Adrenal gland (tissue), 19 donors: ENCODE measurements at places on chromosomes 7 and 10. TPM values are rescaled to one million over a fixed set of nuclear protein-coding genes. Genes with fewer than 3 reads are reported as not detected.

GRCh38 chr7:1466524-1467271 lies 7.4 kb upstream of the MICALL2 start:
- no peak overlapping the region for H3K4me3 ChIP-seq
- DNase-seq = peak; percentile 94
- H3K36me3 ChIP-seq = no peaks in the 10 kb centered on the region
- H3K27ac ChIP-seq = peak overlapping the region; percentile 66

DNA sequence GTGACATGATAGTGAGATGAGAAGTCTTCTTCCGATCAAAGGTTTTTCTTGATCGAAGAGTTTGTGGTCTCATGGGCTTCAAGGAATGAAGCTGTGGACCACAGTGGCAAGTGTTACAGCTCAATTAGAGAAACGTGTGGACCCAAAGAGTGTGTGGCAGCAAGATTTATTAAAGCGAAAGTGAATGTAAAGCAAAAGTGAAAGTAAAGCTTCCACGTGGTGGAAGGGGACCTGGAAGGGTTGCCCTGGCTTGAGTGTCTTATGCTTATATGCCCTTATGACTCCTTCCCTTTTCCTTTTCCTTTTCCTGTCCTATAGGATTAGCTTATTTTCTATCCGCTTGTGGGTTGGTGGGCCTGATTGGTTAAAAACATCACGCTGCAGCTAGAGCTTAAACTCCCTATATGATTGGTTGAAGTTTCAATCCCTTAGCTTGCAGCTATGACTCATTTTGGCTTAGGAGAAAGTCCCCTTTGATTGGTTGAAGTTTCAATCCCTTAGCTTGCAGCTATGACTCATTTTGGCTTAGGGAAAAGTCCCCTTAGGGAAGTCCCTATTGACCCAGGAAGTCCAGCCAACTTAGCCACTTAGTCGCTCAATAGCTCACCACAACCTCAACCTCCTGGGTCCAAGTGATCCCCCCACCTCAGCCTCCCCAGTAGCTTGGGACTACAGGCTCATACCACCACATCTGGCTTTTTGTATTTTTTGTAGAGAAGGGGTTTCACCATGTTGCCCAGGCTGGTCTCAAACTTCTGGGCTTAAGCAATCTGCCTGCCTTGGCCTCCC lies 34.7 kb downstream of the MRPS24 start:
- H3K27me3 ChIP-seq = peaks cover 4% of the 10 kb centered on the region
- H3K4me3 ChIP-seq = no peak overlapping the region
- no peak overlapping the region for H3K27ac ChIP-seq
- H3K4me1 ChIP-seq = no peaks in the 10 kb centered on the region
- H3K36me3 ChIP-seq = no peaks in the 10 kb centered on the region

Gene PRF1
- total RNA-seq = 1.1 TPM

Gene UNC5B
- total RNA-seq = 2.0 TPM

Gene SYT15
- total RNA-seq = 4.6 TPM
